ENCODE measurements at places on chromosomes 5 and 9.

DNA sequence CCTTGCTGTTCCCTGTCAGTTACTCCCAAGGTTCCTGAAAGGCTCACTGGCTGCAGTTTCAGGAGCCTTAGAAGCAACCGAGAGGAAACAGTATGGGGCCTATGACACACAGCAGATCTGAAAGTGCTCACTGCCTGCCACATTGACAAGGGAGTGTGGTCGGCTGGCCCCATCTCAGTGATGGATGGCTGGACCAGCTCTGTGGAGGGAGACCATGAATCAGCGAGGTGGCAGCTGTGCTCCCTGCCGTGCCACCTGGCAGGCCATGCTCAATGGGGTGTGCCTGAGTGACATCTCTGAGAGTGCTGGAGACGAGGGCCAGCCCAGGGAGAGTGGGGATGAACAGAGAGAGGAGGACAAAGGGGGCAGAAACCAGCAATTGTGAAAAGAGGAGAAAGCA lies 49.1 kb downstream of the DOCK2 start:
- DNase-seq = no peak

GRCh38 chr5:169218176-169218575 lies 82.8 kb downstream of the SLIT3 start:
- DNase-seq = no peak

GRCh38 chr5:112208699-112209615 lies 210.1 kb downstream of the EPB41L4A start:
- no peak for DNase-seq

GRCh38 chr5:170642776-170643436 lies 139.1 kb downstream of the KCNIP1 start:
- no peak for DNase-seq

- no peak for DNase-seq
Measured at GRCh38 chr5:140497897-140498296, 49.6 kb upstream of the EIF4EBP3 start.

DNA sequence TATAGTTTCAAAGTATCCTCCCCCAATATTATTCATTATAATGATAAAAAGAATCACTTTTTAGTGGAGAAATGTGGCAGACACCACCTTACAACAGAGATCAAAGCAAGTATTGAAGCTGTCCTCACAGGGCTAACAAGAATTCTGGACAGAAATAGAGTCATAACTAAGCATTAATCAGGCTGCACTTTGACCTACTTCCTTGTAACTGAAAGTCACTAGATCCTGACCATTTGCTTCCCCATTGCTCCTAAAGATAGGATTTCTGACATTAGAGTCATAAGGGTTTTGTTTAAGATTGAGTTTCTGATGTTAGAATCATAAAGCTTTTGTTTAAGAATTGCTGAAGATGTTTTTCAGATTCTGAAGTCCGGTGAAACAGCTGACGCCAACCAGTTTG lies 159.7 kb downstream of the ATP10B start:
- DNase-seq = no peak
